Urinary bladder (tissue), 4 donors: ENCODE measurements at places on chromosomes 5 and 9. TPM values are rescaled to one million over a fixed set of nuclear protein-coding genes. Genes with fewer than 3 reads are reported as not detected.

The QRFP gene
- not detected for total RNA-seq

The PCDHA4 gene
- total RNA-seq: 1.1 TPM

DNA sequence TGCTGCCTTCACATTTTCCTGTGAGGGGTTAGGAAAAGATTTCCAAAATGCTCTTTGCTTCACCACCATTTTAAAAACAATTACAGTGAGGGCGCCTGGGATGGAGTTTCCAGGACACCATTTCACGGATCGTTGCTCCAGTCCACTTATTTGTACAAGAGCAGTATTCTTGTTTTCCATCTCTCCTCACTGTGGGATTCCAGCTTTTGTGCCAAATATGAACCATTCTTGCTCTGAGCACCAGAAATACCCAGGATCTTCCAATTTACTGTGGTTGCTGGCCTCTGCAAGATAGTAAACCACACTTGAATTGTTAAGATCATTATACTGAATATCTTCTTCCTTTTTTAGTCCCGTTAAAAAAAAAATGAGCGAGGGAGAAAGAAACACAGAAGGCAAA, 899.5 kb downstream of the TLE1 start:
- no peak for DNase-seq

- DNase-seq: no peak
These were observed 17.9 kb upstream of the POC5 start for GRCh38 chr5:75734913-75735789.

- no peak for DNase-seq
These were observed 52.0 kb upstream of the DAPK1 start for GRCh38 chr9:87445646-87446045.

DNA sequence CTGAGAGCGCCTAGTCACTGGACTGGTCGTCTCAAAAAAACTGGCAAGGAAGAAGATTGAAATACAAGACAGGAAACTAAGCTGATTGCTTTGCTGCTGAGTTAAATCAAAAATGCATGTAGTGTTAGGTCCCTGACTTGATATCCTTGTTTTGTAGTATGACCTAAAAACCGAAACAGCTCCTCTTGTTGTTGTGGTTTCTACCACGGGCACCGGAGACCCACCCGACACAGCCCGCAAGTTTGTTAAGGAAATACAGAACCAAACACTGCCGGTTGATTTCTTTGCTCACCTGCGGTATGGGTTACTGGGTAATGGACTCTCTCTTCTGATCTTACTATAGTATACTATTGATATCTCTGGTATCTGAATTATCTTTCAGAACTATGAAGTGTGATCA, 4.3 kb downstream of the MTRR start:
- DNase-seq: no peak

DNA sequence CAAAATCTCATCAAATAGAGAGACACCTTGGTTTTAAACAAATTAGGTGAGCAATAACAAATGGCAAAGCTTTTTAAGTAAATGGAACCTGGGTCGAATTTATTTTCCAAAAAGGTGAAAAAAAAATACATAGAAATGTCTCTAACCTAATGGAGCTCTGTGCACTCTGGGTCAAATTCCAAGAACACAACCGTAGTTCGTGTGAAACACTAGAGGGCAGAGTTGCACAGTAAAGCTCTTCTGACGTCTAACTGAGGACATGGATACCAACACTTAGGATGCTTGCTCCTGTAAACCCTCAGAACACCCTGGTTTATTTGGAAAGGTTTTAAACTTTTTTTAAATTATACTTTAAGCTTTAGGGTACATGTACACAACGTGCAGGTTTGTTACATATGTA, 18.9 kb downstream of the MARCHF11 start:
- DNase-seq: no peak

- no peak for DNase-seq
These were observed 173.6 kb downstream of the GAPVD1 start for GRCh38 chr9:125434986-125435775.

DNA sequence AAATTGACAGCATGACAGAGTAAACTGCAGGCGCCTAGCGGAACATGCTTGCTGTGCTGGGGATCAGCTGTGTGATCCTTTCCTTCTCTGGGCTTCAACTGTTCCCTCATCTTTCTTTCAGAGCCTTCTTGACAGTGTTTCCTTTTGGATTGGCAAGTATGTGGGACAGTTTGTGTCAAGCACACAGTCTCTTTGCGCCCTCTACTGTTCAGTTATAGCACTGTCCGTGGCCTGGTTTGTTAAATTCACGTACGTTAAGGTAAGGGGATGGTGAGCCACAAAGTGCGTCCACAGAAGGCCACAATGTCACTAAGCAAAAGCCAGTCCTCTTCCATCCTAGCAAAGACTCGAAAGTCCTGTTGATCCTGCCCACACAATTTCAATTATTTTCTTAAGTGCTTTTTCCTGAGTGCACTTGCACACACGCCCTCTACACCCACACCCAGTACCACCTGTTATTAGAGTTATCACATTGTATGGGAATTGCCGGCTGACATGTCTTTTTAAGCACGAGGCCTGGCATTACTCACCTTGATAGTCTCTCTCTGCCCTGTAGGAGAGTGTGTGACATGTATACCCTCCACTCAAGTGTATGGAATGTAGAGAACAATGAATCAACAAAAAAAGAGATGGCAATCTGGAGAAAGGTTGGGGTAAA, 22.5 kb upstream of the PTPN3 start:
- DNase-seq: peak; percentile 48

- no peak for DNase-seq
These were observed 15.9 kb upstream of the SLC2A6 start for GRCh38 chr9:133494636-133495326.
